ENCODE measurements at places on chromosomes 5 and 9.

- DNase-seq: no peak
These were observed 24.3 kb downstream of the NOTCH1 start for GRCh38 chr9:136521537-136521936.

- DNase-seq: no peak
These were observed 372.2 kb downstream of the NFIB start for GRCh38 chr9:13941714-13942113.

DNA sequence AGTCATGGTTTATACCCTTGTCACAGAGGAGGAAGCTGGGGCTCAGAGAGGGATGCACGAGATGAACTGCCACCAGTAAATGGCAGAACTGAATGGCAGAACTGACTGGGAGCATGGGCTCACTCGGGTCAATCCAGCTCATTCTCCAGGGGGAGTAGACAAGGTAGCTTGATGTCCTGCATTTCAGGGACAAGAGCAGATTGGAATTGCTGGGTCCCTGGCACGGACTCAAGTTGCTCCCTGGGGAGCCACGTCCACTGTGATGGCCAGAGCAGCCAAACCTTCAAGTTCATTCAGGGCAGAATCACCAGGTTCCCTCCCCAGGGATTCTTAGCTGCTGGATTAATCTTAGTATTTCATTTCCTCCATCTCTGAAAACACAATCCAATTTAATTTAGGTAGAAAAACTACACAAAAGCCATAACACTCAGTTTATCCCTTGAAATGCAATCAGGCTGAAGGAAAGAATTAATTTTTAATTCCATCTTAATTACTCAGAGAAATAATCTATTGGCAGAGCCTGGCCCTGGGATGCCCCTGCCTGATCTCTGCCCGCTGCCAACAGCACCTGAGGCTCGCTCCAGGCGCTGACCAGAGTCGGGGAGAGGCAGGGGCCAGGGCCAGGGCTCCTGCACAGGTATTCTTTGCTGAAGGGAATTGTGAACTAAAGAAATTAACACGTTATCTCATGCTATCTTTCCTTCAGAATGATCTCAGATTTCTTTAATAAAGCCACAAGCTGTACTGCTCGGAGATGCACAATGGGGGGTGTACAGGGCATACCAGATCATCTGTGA is 42.0 kb upstream of the UNC5A start:
- no peak for DNase-seq

GRCh38 chr5:139647506-139648204 is 494 bp upstream of the CXXC5 start:
- DNase-seq: no peak

DNA sequence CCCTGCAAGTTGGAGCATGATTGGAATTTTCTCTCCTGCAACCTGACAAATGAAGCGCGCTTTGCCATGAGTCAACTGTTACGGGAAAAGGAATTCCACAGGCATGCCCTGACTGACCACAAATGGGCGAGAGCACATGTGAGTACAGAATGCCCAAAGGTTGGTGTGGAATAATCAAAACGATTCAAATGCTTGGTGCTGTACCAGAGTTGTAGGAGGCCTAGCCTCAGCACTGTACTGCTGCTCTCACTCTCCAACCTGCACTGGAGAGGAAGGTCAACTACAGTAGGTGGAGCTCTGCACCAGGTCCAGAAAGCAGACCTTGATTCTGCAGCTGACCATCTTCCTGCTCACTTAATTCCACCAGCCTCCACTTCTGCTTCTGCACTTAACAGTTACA is 406.9 kb upstream of the ACTBL2 start:
- peak; percentile 21 for DNase-seq

- DNase-seq: no peak
These were observed 13.6 kb upstream of the ABCA1 start for GRCh38 chr9:104941597-104941996.

- no peak for DNase-seq
These were observed 11.6 kb downstream of the TRAF1 start for GRCh38 chr9:120914953-120915352.

GRCh38 chr9:22240619-22241018 is 206.0 kb upstream of the DMRTA1 start:
- no peak for DNase-seq

DNA sequence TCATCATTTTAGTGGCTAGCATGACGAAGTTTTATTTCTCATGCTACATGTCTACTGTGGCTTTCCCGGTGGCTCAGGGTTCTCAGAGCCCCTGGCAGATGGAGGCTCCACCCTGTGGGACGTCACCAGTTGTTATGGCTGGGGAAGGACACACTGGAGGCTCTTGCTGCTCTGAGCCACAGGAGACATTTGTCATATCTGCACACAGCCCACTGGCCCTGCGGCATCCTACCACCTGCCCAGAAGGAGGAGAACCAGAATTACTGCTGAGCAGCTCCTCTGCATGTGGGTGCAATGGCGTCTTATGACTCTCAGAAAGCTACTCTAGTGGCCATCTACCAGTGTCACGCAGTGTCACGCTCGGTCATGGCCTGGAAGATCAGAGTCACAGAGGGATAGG is 6.6 kb downstream of the OR13J1 start:
- DNase-seq: no peak

GRCh38 chr9:91889161-91889911 is 60.7 kb downstream of the ROR2 start:
- DNase-seq: no peak

DNA sequence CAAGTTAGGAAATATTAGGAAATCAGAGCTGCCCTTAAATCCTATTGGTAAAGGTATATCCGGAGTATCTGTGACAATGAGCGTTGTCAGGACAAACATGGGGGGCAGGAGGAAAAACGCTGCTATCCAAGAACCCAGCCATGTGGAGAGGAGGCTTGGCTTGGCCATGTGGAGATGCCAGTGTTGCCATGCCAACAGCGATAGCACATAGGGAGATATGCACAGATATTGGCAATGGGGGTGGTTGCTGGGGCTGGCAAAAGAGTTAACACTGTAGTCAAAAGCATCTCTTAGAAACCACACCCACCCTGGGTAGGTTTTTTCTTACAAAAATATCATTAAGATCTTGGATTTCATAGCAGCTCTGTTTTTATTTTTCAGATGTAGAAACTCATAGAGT is 106.4 kb upstream of the ASTN2 start:
- DNase-seq: no peak

- no peak for DNase-seq
These were observed 20.6 kb downstream of the IRF1 start for GRCh38 chr5:132470010-132470392.

DNA sequence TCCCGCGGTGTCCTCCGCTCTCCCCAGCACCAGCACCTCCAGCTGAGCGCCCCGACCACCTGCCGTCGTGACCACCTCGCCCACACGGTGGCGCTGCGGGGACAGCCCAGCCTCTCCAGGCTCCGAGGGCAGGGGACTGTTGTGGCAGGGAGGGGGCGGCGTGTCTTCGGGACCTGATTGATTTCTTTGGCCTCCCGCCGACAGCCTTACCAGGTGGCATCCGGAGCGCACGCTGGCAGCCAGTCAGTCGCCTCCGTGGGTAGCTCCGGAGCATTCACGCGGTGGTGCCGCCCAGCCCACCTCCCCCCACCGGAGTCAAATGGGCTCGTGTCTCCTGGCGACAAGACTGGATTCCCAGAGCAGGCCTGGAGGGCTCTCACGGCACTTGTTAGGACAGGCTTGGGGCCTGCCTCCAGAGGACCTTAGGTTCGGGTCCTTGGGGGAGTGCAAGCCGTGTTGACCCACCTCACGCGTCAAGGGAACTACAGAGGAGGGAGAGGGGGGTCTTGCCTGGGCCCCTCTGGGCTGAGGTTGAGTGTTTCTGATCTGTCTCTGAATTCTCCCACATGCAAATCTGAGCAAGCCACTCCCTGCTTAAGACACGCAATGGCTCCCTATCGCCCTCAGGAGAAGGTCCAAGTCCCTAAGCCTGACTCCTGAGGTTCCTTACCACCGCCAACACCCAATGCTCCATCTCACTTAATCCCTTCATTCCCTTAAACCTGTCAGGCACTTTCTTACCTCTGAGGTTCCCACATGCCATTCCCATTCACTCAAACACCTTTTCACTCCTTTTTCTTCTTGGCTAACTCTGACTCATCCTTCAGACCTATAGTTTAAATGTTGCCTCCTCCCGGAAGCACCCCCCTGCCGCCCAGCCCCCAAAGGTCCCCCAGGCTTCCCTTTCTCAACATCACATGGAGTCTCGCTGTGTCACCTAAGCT is 51.2 kb upstream of the GGTA1 start:
- peak; percentile 97 for DNase-seq

- DNase-seq: peak; percentile 45
These were observed 917.0 kb downstream of the MAT2B start for GRCh38 chr5:164422400-164422799.

GRCh38 chr9:224582-225520 is 10.2 kb downstream of the DOCK8 start:
- DNase-seq: no peak

GRCh38 chr5:31122998-31123951 is 70.2 kb upstream of the CDH6 start:
- DNase-seq: no peak

All from endothelial cell (in vitro differentiated cells).